ENCODE measurements at places on chromosomes 11 and 22. TPM values are rescaled to one million over a fixed set of nuclear protein-coding genes. Genes with fewer than 3 reads are reported as not detected.

DNA sequence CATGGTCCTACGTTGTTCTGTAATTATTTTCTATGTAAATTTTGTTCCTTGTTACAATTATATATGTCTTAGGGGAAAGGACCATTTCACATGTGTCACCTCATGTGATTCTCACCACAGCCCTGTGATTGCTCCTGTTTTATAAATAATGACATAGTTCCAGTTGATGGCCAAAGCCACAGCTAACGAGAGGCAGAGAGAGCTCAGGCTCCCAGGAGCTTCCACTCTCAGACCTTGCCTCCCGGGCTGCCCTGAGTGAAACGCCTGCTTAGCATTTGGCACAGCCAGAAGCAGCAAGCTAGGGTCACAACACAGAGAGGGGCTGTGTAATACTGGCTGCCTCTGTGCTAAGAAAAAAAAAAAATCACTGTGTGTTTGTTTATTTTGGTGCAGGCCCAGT is 5.9 kb downstream of the TMEM121B start:
- H3K36me3 ChIP-seq = no peaks in the 10 kb centered on the region
- H3K4me1 ChIP-seq = peaks cover 25% of the 10 kb centered on the region
- peaks cover 6% of the 10 kb centered on the region for H3K27me3 ChIP-seq

Gene CHST1
- total RNA-seq = 1.1 TPM

DNA sequence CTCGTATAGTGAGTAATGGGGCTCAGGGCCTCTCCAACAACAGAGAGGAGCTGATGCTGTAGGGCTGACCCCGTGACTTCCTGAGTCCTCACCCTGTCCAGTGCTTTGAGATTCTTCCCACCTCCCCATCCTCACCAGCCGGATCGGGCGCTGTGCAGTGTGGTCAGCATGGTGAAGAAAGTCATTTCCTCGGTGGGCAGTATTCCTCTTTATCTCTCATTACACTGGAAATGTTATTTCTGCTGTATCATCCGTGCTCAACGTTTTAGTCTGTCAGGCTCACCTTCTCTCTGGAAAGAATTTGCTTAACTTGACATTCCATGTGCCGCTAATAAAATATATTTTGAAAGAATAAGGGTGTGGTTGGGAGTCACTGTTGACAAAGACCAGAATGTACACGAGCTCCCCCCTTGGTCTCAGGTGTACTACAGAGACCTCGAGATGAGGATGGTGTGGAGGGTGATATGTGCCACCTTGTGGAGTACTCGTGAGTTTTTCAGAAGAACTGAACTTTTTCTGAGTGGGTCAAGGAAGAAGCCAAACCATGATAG is 25.7 kb upstream of the SCGB1A1 start:
- H3K27ac ChIP-seq = no peak overlapping the region
- DNase-seq = no peak
- H3K27me3 ChIP-seq = no peaks in the 10 kb centered on the region
- H3K4me1 ChIP-seq = peaks cover 10% of the 10 kb centered on the region

- no peak overlapping the region for H3K27ac ChIP-seq
- H3K4me1 ChIP-seq = peaks cover 5% of the 10 kb centered on the region
- no peak for DNase-seq
- H3K36me3 ChIP-seq = peaks cover 32% of the 10 kb centered on the region
Observed at GRCh38 chr22:38613588-38613987, 42.6 kb downstream of the FAM227A start.

Gene PYGM
- total RNA-seq = 1.2 TPM

Gene TTC28
- 65.4 TPM for total RNA-seq

DNA sequence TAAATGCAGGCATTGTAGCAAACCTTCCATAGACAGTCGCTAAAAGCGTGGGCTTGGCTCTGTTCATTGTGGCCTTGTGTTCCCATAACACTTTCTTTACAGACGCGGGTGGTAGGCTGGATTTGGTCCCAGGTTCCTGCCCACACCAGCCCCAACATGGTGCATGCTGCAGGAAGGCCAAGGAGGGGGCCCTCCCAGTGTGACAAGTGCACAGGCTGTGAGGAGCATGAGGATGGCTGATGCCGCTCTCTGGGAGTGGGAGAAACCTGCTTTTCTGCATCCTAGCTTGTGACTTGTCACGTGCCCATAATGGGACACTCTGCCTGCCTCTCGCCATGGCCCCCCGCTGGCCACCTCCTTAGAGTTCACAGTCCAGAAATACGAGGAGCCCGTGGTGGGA is 161.8 kb upstream of the B3GAT1 start:
- DNase-seq = no peak
- H3K27me3 ChIP-seq = no peaks in the 10 kb centered on the region
- no peak overlapping the region for H3K4me3 ChIP-seq
- no peaks in the 10 kb centered on the region for H3K36me3 ChIP-seq
- H3K4me1 ChIP-seq = no peaks in the 10 kb centered on the region

DNA sequence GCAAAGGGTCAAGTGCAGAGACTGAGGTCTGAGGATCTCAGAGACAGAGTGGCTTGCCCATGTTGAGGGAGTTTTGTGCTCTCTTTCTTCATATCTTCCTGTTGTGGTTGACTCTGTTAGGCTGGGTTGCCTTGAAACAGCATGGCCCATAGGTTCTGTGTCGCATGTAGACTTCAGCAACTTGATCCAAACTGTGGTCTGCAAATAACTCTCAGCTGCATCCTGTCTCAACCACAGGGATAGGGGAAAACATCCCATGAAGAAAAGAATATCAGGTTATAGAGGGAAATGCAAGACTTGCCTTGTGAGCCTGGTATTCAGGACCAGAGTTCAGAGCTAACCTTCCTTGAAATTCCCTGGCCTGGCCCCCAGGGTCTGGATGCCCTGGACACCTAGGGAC is 69.4 kb downstream of the FLI1 start:
- peaks cover 23% of the 10 kb centered on the region for H3K4me1 ChIP-seq
- H3K27ac ChIP-seq = no peak overlapping the region
- no peaks in the 10 kb centered on the region for H3K36me3 ChIP-seq
- no peak overlapping the region for H3K4me3 ChIP-seq
- no peaks in the 10 kb centered on the region for H3K27me3 ChIP-seq
- DNase-seq = no peak

DNA sequence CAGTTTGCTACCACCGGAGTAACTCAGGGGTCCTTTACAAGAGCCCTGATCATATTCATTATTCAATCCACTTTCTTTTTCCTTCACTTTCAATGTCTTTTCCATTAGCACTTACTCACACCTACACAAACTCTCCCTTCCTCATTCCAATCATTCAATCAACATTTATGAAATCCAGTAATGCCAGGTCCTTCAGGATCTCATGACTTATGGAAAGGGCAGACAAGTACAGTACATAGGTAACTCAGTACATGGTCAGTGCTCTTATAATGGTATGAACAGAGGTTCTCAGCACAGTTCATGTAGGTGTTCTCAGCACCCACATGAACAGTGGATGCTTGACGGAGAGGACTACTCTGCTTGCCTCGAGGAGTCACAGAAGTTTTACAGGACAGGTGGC is 106.6 kb downstream of the USP35 start:
- H3K4me1 ChIP-seq = peaks cover 43% of the 10 kb centered on the region
- no peak overlapping the region for H3K27ac ChIP-seq
- no peak overlapping the region for H3K4me3 ChIP-seq
- H3K27me3 ChIP-seq = peaks cover 2% of the 10 kb centered on the region
- DNase-seq = no peak

- DNase-seq = no peak
- H3K4me1 ChIP-seq = peaks cover 19% of the 10 kb centered on the region
- H3K36me3 ChIP-seq = peaks cover 6% of the 10 kb centered on the region
- no peaks in the 10 kb centered on the region for H3K27me3 ChIP-seq
- no peak overlapping the region for H3K27ac ChIP-seq
Observed at GRCh38 chr11:18310800-18311340, 11.1 kb downstream of the HPS5 start.

DNA sequence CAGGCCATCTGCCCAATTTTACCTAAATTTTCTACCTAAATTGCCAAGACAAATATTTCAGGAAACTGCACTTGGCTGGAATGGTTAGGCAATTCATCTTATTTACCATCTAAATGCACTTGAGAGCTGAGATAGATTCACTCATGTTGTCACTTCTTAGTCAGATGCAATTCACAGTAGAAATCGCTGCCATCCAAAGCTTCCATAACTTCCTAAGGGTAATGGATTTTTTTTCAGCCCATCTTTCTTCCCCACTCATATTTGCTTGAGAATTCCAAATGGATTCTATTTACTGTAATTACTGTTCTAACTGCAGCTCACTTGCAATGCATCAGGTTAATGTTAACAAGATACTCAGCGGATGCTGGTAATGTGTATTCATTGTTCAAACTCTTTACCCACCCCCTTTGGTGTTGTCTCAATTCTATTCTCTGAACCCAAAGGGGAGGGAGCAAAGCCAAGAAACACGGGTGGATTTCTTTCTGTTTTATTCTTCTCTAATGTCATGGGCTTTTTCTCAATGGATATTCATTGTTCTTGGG is 96.0 kb downstream of the TENM4 start:
- no peaks in the 10 kb centered on the region for H3K27me3 ChIP-seq
- no peaks in the 10 kb centered on the region for H3K36me3 ChIP-seq
- no peak for DNase-seq
- no peak overlapping the region for H3K27ac ChIP-seq
- peaks cover 7% of the 10 kb centered on the region for H3K4me1 ChIP-seq

- DNase-seq = no peak
- peaks cover 31% of the 10 kb centered on the region for H3K27me3 ChIP-seq
- peaks cover 57% of the 10 kb centered on the region for H3K4me1 ChIP-seq
- H3K36me3 ChIP-seq = no peaks in the 10 kb centered on the region
- H3K27ac ChIP-seq = no peak overlapping the region
Observed at GRCh38 chr11:65555693-65556231, 2.4 kb downstream of the LTBP3 start.

Gene C11orf97
- not detected for total RNA-seq

DNA sequence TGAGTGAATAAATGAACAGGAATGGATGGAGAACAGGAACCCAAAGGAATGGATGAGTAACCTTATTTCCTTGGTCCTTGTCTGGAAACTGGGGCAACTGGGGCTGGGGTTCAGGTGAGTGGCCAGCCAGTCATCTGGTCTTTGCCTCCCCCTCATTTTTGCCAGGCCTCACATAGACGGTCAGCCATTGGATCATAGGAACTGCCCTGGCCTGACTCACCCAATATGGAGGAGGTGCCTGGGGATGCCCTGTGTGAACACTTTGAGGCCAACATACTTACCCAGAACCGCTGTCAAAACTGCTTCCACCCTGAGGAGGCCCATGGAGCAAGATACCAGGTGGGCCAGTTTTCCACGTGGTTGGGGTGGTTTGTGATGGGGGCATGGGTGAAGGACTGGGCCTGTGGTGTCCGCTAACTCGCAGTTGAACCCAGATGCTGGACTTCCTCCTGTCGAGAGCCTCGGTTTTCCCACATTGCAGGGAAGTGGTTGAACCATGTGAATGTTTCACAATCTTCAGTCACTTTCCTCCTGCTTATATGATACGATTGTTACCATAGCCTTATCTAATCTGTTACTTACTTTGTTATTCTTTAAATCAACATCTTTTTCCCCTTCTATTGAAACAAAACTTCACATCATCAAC is 4.4 kb downstream of the TRIOBP start:
- peaks cover 3% of the 10 kb centered on the region for H3K36me3 ChIP-seq
- no peak overlapping the region for H3K27ac ChIP-seq
- peaks cover 11% of the 10 kb centered on the region for H3K4me1 ChIP-seq
- DNase-seq = no peak
- no peaks in the 10 kb centered on the region for H3K27me3 ChIP-seq

Gene SGSM1
- 0.75 TPM for total RNA-seq

Gene FGF3
- total RNA-seq = not detected

Gene ZBTB16
- total RNA-seq = 36.6 TPM

Gene GALR3
- total RNA-seq = not detected

- H3K4me1 ChIP-seq = peaks cover 11% of the 10 kb centered on the region
- no peaks in the 10 kb centered on the region for H3K27me3 ChIP-seq
- peaks cover 5% of the 10 kb centered on the region for H3K36me3 ChIP-seq
Observed at GRCh38 chr11:9726321-9727022, 62.6 kb downstream of the SWAP70 start.

DNA sequence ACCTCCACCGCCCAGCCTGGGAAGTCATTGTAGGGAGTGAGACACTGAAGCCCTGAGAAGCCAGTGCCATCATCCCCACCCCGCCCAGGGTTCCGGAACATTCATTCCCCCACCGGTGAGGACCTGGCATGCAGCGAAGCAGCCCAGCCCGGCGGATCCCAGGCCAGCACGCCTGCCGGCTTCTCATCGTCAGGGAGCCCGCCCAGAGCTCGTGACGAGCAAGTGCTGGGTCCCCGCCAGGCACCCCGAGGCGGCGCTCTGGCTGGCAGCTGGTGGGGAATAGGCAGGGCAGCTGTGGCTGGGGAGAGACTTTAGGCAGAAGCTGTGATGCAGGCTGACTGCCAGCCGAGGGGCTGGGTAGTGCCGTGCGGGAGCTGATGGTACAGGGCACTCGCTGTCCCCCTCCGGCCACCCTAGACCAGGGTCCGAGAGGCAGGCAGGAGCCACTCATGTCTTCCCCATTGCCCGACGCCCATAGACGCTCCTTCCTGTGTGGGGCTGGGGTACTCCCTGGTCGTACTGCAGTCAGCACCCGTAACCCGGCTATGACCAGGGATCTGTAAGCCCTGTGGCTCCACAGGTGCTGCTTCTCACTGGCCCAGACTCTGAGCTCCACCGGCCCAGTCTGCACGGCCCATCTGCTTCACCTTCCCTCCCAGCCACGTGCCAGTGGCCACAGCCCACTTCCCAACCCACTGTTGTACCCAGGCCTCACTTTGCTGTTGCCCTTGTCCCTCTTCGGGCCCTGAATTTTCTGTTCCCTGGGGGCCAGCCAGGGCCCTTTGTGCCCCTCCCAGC is 24.5 kb upstream of the CABP7 start:
- no peak overlapping the region for H3K4me3 ChIP-seq
- H3K36me3 ChIP-seq = no peaks in the 10 kb centered on the region
- H3K27me3 ChIP-seq = no peaks in the 10 kb centered on the region
- DNase-seq = no peak

- H3K36me3 ChIP-seq = no peaks in the 10 kb centered on the region
- no peaks in the 10 kb centered on the region for H3K27me3 ChIP-seq
- H3K27ac ChIP-seq = no peak overlapping the region
- H3K4me3 ChIP-seq = no peak overlapping the region
- no peak for DNase-seq
Observed at GRCh38 chr11:19567996-19568395, 144.6 kb upstream of the NAV2 start.

Gene NOX4
- 5.1 TPM for total RNA-seq

DNA sequence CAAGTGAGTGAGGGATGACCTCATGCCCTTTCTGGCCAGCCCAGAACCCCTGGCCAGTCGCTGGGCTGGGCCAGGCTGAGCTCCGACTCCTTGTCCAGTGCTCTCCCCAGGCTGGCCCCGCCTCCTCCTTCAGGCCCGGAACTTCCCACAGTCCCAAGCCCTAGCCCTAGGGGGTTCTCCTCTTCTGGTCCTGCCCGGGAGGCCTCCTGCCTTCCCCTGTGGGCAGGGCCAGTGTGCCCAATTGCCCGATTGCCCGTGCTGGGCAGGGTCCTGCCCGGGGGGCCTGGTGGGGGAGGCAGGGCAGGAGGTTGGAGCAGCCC is 4.2 kb downstream of the TCIRG1 start:
- H3K4me3 ChIP-seq = no peak overlapping the region
- H3K27ac ChIP-seq = no peak overlapping the region
- no peaks in the 10 kb centered on the region for H3K27me3 ChIP-seq
- no peaks in the 10 kb centered on the region for H3K36me3 ChIP-seq
